ENCODE measurements at places on chromosomes 7 and 10. TPM values are rescaled to one million over a fixed set of nuclear protein-coding genes. Genes with fewer than 3 reads are reported as not detected.

Gene SLC39A12
- total RNA-seq: not detected

Gene CPVL
- not detected for total RNA-seq

Gene ELOVL3
- total RNA-seq: not detected

DNA sequence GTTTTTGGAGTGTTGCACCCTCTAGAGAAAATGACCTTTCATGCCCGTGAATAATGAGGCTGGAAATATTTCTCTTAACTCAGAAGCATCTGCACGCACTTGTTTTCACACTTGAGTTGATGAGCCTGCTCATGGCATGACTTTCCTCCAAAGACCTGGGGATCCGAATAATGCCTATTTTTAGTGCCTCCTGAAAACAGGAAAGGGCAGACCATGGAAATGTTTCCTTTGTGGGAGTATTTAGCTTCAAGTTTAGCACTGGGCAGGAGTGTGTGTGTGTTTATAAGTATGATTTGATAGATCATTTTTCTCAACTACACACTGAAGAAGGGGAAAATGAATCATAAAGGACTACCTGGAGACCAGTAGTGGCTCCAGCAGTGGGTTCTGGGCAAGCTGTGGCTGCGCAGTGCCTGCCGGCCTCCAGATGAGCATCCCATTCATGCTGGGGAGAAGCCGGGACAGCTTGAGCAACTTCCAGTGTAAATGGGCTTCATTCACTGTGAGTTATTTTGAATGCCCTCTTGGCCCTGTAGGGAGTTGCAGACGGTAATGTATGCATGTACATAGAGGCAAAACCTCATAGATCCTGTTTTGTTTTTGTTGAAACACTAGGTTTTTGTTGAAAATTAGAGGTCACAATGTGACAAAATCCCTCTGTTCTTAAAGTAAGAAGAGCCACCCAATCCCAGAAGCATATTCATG is 117.8 kb upstream of the INSYN2A start:
- DNase-seq: no peak

DNA sequence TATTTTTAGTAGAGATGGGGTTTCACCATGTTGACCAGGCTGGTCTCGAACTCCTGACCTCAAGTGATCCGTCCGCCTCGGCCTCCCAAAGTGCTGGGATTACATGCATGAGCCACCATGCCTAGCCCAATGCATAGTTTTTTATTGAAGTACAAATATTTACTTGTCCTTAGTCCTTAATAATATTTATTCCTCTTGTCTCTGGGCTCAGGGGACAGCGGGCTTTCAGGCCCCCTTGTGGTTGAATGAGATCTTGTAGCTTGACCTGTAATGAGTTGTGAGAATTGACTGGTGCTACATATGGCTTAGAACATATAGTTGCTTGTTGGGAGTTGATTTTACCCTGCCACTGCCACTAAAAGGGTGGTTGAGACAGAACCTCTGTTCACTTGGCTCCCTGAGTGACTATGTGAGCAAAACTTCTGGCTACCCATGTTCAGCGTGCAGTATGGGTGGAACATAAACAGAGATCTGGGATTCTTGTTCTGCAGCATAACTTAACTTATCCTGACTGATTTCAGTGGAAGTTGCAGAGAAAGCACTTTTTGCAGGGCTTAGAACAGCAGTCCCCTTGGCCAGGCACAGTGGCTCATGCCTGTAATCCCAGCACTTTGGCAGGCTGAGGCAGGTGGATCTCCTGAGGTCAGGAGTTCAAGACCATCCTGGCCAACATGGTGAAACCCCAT is 14.9 kb downstream of the CCL26 start:
- DNase-seq: peak; percentile 59

DNA sequence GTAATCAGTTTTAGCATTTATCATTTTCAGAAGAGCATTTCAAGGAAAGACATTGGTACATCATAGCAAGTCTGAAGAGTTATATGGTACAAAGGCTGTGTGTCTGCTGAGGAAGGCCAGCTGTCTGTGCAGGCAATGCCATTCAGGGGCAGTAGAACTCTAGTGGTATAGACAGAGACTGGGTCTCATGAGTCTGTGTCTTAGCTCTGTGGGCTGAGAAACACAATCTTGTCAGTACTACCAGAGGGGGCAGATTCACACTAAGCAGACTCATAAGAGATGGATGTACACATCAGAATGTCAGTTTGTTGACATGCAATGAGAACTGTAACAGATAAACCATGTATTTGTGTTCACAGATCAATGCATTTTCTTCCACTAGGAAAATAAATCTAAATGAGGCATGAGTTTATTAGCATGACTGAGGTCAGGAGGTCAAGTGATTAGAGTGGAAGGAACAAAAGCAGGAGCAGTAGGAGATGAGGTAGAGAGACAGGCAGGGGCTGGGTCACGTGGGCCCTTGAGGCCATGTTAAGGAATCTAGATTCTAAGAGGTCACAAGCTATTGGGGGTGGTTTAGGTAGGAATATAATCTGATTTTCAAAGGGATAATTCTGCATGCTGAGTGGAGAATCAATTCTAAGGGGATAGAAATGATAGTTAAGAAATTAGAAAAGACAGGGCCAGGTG is 7.5 kb upstream of the GGCT start:
- DNase-seq: no peak

GRCh38 chr10:29370097-29371092 is 81.5 kb downstream of the LYZL1 start:
- DNase-seq: no peak

DNA sequence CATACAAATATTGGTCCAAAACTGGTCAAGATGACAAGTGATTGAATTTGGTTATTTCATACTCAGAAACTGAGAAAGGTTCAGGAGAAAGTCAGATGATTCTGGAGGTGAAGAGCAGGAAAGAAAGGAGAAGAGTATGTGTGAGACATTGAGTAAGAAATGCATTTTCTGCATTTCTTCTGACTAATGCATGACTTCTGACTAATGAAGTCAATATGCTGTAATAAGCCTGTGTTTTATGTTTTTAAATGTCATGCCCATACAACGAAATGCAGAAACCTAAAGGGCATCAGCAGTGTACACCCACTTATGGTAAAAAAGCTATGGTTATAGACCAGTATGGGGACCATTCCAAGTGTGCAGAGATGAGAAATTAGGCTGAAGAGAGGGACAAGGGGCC is 1227.8 kb upstream of the SORCS1 start:
- no peak for DNase-seq

DNA sequence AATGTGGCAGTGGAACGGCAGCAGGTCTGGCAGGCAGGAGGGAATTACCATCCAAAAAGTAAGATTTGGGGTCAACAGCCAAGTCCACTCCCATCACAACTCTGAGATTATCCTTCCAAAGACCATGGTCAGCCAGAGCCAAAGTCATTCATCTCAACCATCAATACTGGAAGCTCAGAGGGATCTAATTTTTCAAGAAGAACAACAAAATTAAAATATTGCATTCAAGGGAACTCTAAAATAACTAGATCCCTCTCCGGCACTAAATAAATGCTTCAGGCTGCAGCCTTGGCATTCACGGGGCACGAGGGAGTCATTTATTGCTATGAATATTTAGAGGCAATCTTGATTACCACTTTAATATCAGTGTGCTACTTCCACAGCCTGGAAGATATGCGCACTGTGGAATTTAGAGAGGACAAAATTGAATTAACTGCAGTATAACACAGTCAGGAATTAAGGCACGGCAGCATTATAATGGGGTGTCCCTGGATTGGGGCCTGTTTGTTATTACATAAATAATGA is 102.0 kb downstream of the ADAM12 start:
- DNase-seq: no peak

- no peak for DNase-seq
Observed at GRCh38 chr10:123597676-123598075, 68.5 kb upstream of the GPR26 start.

GRCh38 chr7:74220229-74220628 is 10.4 kb downstream of the LAT2 start:
- no peak for DNase-seq

DNA sequence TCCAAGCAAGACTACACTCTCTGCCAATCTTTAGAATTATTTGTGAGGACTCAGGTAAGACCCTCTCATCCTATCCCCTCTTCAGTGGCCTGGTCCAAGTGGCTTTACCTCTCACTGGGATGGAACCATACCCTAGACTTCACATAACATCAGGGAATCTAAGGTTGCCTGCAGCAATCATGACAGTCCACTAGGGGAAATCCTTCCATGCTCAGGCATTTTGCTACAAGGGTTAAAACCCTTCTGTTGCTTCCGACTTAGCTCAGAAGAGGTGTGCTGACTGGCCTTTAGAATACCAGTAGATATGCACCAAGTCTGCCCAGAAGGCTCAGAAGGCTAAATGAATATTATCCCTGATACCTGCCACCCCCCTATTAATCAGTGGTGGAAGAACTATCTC is 24.9 kb upstream of the NPS start:
- DNase-seq: no peak

Data from stomach (tissue), 19 donors.